Astrocyte of the spinal cord (primary cell): ENCODE measurements at places on chromosomes 12 and 14.

- peak; percentile 85 for DNase-seq
These were observed 902 bp downstream of the TMPO start for GRCh38 chr12:98516111-98516873.

DNA sequence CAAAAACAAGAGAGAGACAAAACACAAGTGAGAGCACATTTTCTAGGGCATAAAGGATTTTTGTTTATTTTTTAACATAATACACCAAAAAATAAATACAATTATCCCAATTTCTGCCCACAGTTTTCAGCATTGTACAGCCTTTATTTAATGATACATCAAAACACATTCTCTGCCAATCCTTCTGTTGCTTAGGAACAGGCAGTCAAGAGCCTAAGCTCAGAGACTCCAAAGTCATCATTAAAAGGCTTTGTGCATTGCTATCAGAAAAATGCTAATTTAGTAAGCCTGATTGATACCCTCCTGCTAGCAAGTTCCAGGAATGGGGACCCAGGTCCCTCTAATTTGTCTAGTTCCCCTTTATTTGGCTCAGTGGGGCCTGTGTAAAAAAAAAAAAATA lies 536.5 kb downstream of the RPS29 start:
- no peak for DNase-seq

DNA sequence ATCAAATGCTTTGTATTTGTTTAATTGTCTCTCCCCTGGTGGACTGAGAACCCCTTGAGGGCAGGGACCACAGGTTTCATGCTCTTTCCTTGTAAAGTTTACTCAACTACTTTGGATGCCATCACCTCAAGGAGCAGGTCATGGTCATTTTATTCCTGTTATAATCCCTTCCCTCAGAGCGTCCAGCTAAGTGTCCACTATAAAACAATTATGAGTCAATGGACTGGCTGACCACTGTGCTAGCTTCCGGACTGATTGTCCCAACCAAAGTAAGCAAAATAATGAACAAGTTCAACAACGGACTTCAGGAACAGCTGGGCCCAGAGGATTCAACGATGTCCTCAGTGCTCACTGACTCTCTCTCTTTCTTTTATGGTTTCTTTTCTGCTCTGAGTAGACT lies 18.2 kb downstream of the AK7 start:
- DNase-seq, result peak; percentile 10

GRCh38 chr12:90939382-90939781 lies 15.6 kb downstream of the CCER1 start:
- no peak for DNase-seq
